NCI-H1436 treated with DMSO at 0.1 percent for 48 hours (cell line): ENCODE measurements at places on chromosomes 13 and 19.

DNA sequence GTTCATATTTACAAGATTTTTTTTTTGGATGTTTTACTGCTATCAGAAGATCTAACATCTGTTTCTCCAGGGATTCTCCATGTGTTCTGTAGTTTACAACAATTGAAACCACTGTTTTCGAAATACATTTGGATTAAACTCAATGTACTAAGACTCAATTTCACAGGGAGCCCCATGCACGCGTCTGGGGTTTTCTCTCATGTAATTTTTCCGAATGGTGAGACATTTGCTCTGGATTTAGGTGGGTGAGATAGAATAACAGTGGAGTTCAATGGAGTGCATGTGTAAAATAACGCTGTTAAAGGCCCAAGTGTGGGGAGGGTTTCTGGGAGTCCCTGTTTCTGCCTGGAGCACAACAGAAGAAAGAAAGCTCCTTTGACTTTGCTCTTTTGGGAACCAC, 330.3 kb downstream of the TSHZ3 start:
- DNase-seq, result no peak

DNA sequence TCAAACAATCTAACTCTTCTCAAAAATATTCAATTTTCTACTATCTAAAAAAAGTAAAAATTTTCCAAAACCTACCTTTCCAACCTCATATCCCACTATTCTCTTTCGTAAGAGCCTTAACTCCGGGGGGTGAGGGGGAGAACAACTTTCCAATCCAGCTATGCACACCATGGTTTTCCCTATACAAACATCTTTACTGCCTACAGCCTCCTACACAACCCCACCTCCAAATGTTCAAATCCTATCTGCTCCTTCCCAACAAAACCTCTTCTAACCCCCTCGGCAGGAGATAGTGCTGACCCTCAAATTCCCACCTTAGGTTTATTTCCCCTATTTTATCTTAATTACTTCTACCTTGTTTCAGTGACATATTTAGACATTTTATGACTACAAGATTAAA, 102.0 kb downstream of the DIAPH3 start:
- DNase-seq, result no peak

GRCh38 chr13:48334534-48335127, 31.1 kb downstream of the RB1 start:
- DNase-seq, result no peak

DNA sequence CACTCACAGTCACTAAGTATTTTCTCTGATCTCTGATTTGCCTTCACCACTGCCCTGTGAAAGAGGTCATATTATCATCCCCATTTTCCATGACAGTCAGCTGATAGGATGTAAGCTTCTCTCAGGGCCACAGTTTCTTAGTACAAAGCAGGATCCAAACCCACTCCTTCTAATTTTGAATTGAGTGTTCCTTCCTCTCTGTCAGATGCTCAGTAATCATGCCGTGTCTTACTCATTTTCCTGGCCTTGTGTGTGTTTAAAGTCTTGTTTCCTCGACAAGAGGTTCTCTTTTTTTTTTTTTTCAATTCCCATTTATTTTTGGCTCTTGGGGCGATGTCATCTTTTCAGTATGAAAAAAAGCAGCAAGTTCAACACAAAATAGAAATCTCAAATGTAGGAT, 72.3 kb downstream of the NAA16 start:
- no peak for DNase-seq

GRCh38 chr13:101144808-101145419, 271.4 kb downstream of the NALCN start:
- no peak for DNase-seq

DNA sequence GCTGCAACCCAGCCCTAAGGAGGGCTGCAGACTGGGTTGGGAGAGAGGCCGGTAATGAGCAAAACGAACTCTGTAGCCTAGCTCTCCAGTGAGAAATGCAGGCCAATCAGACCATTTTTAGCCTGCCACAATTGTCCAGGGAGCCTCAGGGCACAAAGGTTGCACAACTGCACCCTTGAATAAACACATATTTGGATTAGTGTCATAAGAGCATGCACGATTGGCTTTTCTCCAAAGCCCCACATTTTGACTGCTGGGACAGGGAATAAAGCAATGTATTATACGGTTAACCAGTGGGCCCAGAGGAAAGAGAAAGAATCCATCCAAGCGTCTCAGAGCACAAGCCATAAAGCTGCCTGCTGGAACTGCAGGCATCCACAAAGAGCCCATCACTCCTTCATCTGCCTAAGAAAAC, 729.4 kb upstream of the SGCG start:
- no peak for DNase-seq

- no peak for DNase-seq
Observed at GRCh38 chr19:55870736-55871135, 34.4 kb downstream of the NLRP4 start.

DNA sequence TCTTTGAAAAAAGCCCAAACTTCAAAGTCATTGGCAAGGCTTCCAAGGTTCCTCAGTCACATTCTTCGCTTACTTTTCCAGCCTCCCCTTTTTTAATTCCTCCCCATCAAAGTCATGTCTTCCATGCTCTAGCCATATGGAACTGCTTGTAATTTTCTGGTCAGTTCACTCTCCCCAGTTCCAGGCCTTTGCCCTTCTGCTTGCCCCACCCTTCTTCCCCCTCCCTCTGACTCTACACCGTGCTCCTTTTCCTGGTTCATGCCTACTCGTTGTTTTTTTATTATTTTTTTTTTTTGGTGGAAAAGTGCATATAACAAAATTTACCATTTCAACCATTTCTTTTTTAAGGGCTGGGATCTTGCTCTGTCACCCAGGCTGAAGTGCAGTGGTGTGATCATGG, 102.3 kb downstream of the UBL3 start:
- no peak for DNase-seq

GRCh38 chr19:15265214-15265849, 33.1 kb upstream of the EPHX3 start:
- DNase-seq, result no peak

- no peak for DNase-seq
Observed at GRCh38 chr13:79918620-79919019, 422.3 kb downstream of the SPRY2 start.

- DNase-seq, result no peak
Observed at GRCh38 chr19:28839455-28839854, 373.5 kb downstream of the UQCRFS1 start.

DNA sequence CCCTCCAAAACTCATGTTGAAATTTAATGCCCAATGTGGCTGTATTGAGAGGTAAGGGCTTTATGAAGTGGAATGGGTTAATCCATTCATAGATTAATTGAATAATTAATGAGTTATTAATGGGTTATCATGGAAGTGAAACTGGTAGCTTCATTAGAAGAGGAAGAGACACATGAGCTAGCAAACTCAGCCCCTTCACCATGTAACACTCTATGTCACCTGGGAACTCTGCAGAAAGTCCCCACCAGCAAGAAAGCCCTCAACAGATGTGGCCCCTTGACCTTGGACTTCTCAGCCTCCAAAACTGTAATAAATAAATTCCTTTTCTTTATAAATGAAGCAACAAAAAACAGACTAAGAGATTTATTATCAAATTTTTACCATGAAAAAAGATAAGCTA, 223.5 kb downstream of the KLF12 start:
- DNase-seq, result no peak

DNA sequence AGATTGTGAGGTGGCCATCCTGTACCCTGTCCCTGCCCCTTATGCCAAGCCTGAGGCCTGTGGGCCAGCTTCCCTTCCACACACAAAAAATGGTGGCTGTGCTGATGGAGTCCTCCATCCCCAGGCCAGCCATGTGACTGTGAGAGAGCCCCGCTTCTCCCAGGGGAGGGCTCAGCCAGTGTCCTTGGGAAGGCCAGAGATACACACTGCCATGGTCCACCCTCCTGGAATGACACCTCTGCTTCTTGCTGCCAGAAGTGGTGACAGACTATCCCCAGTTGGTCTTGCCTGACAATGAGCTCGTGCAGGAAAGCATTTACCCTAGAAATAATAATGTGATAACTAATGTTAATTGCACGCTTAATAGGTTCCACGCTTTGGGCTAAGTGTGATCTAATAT, 38.0 kb downstream of the FAM124A start:
- no peak for DNase-seq

- no peak for DNase-seq
Observed at GRCh38 chr19:29294343-29294811, 81.4 kb upstream of the UQCRFS1 start.

GRCh38 chr19:42068361-42068755, 1.6 kb downstream of the GRIK5 start:
- no peak for DNase-seq

GRCh38 chr13:49220036-49220855, at the start of gene MLNR:
Gene MLNR (plus strand): TSS chr13:49220338. CDS start chr13:49220338, 0 bp downstream.
- no peak for DNase-seq

DNA sequence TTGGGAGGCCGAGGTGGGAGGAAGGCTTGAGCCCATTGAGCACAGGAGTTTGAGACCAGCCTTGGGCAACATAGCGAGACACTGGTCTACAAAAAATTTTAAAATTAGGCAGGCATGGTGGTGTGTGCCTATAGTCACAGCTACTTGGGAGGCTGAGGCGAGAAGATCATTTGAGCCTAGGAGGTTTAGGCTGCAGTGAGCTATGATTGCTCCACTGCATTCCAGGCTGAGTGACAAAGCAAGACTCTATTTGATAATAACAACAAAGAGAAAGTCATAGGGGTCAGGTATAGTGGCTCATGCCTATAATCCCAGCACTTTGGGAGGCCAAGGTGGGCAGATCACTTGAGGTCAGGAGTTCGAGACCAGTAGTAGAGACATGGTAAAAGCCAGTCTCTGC, 4.6 kb upstream of the SLC44A2 start:
- DNase-seq, result no peak

- no peak for DNase-seq
Observed at GRCh38 chr13:101346942-101347728, 69.2 kb downstream of the NALCN start.

DNA sequence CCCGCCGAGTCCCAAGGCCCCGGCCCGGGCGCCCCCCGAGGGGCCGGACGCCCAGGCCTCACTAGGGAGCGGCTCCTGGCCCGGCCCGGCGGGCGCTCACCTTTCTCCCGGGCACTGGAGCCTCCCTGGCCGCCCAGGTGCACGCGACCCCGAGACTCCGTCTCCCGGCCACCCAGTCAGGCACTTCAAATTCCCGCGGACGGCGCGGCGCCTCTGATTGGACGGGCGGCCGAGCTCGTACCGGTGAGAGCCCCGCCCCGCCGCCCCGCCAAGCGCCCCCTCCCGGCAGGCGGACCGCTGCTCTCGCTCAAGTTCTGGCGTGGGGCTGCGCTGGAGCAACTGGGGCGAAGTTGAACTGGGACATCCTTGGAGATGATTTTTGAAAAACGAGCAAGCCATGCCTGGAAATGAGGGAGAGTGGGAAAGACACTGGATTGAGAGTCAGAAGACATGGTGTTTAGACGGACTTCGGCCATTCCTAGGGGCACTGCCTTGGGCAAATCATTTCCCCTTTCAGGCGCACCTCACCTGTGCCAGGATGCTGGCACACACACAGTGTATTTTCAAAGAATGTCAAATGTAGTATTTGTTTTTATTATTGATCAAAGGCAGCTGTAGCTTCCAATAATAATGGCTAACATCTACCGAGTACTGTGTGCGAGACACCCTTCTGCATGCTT, 485.3 kb downstream of the UQCRFS1 start:
- DNase-seq, result no peak

DNA sequence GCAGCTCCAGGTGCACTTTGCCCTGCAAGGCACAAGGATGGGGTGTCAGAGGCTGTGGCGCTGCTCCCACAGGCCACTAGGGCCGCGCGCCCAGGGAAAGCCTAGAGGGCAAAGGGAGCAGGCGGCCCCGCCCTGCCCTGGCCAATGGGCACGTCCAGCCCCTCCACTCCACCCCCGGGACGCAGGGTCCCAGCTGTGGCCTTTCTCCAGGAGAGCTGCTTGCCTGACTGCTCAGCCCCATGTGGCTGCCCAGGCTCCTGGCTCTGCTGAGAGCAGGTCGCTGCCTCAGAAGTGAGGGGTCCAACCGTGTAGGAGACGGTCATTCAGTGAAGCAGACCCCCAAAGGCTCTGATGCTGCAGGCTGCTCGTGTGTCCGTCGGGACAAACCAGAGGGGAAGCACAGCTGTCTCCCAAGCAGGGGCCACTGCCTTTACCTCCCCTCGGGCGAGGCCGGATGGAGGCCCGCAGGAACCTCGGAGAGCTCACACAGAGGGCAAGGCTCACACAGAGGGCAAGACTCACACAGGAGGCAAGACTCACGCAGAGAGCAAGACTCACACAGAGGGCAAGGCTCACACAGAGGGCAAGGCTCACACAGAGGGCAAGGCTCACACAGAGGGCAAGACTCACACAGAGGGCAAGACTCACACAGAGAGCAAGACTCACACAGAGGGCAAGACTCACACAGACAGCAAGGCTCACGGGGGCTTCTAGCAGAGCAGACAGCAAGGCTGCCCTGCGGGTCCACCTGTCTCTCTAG, 56.2 kb upstream of the C13orf46 start:
- no peak for DNase-seq

DNA sequence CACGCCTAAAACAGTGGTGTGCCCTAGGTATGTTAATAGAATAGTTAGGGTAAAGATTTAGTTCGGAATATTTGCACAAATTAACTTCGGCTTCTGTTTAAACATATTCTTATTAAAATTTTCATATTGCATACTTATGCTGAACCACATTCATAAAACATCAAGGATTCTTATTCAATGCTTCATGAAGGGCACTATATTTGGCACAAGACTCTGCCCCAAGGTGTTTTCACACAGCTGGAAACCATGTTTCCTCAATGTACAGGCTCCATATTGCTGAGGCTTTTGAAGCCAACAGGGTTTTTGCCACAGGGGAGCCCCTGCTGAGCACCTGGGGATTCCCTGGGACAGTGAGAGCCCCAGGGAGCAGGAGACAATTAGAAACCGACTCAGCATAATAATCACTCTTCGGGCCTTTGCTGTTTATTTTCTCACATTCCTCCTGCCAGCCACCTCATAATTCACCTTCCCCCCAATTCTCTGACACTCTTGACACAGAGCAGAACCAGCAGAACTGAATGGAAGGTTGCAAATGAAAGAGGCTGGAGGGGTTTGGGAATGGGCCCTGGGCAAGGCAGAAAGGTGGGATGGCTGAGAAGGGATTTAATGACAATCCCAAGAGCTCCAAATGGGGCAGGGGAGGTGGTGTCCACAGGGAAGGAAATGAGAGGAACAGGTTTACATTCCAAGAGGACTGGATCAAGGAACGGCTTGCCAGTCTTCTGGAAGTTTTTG, 72.3 kb upstream of the POMP start:
- no peak for DNase-seq

- no peak for DNase-seq
Observed at GRCh38 chr19:41876847-41877832, at the start of gene CD79A. Gene CD79A (plus strand): TSS chr19:41877279. CDS start chr19:41877305, 26 bp downstream.

DNA sequence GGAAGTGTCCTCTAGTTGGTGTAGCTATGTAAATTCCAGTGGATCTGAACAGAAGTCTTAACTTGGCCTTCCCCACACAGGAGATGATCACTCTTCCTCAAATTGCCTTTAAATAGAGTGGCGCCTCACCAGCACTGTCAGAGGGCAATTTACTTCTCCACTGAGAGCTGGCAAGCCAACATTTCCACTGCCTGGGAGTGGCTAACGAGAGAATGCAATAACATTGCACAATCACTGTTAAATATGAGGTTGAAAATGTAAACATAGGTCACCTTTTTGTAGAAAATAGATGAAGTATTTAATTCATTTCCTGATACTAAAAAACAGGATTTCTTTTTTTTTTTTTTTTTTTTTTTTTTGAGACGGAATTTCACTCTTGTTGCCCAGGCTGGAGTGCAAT, 55.4 kb upstream of the UBL3 start:
- no peak for DNase-seq
